ENCODE measurements at places on chromosomes 16 and 17. TPM values are rescaled to one million over a fixed set of nuclear protein-coding genes. Genes with fewer than 3 reads are reported as not detected.

The FBRS gene
- 63.4 TPM for total RNA-seq

GRCh38 chr17:2070241-2071023 is 15.5 kb downstream of the HIC1 start:
- DNase-seq: no peak
- H3K36me3 ChIP-seq: peaks cover 33% of the 10 kb centered on the region
- peak overlapping the region; percentile 84 for H3K27ac ChIP-seq
- H3K4me3 ChIP-seq: no peak overlapping the region
- H3K4me1 ChIP-seq: peaks cover 73% of the 10 kb centered on the region

DNA sequence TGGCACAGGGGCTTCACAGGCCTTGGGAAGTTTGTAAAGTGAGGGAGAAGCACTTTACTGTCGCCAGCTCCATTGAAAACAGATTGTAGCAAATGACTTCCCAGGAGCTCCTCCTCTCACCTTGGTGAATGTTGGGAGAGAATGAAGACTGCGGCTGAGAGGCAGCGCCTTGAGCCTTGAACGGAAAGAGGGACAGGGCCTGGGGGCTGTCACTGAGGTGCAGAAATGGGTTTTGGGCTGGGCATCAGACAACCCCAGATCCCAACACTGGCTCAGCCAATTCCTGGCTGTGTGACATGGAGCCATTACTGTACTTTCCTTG is 603 bp upstream of the MRTFB start:
- no peak for DNase-seq
- peak overlapping the region; percentile 95 for H3K4me3 ChIP-seq
- H3K27me3 ChIP-seq: no peaks in the 10 kb centered on the region
- peak overlapping the region; percentile 82 for H3K27ac ChIP-seq
- peaks cover 30% of the 10 kb centered on the region for H3K4me1 ChIP-seq

DNA sequence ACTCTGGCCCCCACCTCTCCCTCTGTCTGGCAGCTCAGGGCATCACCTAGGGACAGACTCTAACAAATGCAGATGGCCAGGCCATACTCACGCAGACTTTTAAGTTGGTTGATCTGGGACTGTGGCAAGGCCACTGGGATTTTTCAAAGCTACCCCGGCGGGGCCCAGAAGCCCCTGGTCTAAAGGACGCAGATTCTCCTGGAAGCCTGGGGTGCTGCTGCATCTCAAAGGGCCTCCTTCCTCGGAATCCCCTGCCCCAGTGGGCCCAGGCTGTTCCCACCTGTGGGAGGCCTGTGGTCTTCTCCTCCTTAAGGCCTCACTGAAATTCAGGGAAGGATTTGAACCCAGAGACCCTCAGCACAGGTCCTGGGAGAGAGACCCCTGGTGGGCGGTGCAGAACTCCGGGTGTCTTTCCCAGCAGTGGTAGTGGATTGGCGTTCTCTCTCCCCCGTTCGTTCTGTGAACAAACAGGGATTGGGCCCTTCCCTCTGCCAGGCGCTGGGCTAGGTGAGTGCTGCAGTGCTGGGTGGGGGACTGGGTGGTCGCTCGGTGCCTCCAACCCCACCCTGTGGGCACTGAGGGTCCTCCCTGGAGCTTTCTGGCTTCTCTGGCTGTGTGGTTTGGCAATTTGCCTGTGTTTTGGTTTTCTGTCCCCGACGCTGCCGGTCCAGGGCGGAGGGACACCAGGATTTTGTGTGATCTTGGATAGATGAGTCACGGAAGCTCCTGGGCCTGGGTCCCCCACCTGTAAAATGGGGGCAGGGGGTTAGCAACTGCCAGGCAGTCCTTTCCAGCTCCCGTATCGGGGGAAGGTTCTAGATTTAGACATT is 160.5 kb upstream of the GSE1 start:
- H3K4me3 ChIP-seq: no peak overlapping the region
- no peak for DNase-seq
- H3K4me1 ChIP-seq: peaks cover 16% of the 10 kb centered on the region
- no peaks in the 10 kb centered on the region for H3K36me3 ChIP-seq
- no peaks in the 10 kb centered on the region for H3K27me3 ChIP-seq

DNA sequence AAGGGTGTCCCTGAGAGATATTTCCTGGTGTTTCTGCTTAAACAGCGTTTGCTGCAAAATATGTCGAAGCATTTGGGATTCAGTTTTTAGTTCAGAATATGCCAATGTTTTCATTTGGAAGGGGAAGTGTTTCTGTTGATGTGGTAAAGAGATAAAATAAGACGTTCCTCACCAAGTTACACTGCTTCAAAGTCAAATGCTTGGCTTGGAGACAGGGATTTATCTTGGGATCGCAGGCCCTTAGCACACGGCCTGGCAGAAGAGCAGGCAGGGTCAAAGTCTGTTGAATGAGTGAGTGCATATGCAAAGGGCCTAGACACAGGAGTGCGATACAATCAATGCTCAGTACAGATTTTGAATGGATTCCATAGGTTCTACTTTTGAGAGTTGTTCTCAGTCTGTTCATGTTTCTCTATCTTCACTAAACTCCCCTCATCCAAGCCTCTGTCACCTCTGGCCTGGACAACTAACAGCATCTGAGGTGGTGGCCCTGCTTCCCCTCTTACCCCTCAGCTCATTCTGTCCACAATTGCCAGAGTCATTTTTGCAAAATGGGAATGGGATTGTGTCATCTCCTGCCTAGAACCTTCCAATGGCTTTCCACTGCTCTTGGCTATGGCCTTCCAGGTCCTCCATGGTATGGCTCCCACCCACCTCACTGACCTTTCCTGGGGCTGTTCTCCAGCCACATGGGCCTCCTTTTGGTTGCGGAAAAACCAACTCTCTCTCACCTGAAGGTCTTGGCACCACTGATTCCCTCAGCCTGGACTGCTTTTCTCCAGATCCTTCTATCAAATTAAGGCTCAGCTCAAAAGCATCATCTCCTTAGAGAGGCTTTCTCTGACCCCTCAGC is 3.2 kb downstream of the DEXI start:
- peaks cover 90% of the 10 kb centered on the region for H3K4me1 ChIP-seq
- peak overlapping the region; percentile 78 for H3K4me3 ChIP-seq
- DNase-seq: no peak
- H3K27ac ChIP-seq: peak overlapping the region; percentile 90

DNA sequence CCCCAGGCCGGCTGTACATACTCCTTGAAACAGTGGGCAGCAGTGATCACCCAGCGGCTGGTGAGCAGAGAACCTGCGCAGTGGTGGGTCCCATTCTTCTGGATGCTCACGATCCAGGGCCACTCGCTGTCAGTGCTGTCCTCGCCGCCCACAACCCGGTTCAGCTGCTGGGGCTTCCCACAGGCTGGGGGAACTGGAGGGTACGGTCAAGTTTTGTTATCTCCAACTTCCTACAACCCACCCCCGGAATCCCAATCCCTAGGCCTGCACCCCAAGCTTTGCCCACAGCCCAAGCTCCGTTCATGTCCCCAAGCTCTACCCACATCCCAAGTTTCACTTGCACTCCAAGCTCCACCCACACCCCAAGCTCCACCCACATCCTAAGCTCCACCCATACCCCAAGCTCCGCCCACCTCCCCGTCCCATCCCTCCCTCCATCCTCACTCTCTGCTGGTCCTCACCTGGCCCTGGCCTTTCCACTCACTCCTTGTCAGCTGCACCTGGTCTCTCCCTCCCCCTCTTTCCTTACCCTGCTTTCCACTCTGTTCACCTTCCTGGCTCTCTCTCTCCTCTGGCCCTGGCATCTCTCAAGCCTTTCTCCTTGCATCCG is 1.8 kb downstream of the PRSS22 start:
- no peak for DNase-seq
- no peaks in the 10 kb centered on the region for H3K36me3 ChIP-seq
- H3K4me1 ChIP-seq: peaks cover 13% of the 10 kb centered on the region

DNA sequence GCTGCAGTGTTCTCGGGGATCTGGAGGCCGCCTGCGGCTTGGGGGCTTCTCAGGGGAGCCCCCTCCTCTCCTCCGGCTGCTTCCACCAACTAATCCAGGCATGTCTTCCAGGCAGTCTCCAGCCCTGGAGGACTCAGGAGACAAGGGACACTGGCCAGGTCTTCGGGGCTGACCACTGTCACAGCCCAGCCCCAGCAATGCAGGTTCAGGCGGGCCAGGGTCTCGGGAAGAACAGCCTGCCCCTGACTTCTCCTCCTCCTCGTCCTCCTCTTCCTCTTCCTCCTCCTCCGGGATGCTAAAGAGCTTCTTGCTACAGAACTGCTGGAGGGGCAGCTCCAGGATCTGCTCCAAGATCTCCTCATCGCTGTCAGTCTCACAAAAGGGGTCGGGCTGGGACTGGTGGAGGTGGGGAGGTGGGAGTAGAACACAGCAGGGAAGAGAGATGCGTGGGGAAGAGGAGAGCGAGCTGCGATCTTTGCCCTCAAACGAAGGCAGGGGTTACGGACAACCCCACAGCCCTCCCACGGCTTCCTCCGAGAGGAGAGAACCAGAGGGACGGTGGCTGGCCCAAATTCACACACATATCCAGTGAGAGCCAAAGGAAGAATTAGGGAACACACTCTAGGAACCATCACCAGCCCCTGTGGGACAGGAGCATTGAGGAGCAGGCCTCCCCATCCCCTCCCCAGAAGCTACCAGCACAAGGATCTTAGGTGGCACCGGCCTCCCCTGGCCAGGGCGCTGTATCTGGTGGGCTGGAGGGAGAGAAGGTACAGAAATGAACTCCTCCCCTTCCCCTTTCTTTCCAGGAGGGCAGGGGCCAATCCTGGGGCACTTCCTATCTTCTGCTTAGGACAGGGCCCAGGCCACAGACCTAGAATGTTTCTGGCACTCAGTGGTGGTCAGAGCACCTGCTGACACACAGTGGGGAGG is 19.3 kb downstream of the TSPOAP1 start:
- no peaks in the 10 kb centered on the region for H3K4me1 ChIP-seq
- H3K27ac ChIP-seq: no peak overlapping the region
- no peaks in the 10 kb centered on the region for H3K27me3 ChIP-seq
- DNase-seq: peak; percentile 89
- peaks cover 20% of the 10 kb centered on the region for H3K36me3 ChIP-seq

The CRISPLD2 gene
- total RNA-seq: 230 TPM

The BAIAP2 gene
- 54.5 TPM for total RNA-seq

- H3K27me3 ChIP-seq: no peaks in the 10 kb centered on the region
- no peak overlapping the region for H3K4me3 ChIP-seq
- no peaks in the 10 kb centered on the region for H3K36me3 ChIP-seq
- no peak for DNase-seq
- H3K4me1 ChIP-seq: peaks cover 19% of the 10 kb centered on the region
Observed at GRCh38 chr17:27462714-27463113, 6.5 kb downstream of the KSR1 start.

The METRNL gene
- total RNA-seq: 124 TPM

DNA sequence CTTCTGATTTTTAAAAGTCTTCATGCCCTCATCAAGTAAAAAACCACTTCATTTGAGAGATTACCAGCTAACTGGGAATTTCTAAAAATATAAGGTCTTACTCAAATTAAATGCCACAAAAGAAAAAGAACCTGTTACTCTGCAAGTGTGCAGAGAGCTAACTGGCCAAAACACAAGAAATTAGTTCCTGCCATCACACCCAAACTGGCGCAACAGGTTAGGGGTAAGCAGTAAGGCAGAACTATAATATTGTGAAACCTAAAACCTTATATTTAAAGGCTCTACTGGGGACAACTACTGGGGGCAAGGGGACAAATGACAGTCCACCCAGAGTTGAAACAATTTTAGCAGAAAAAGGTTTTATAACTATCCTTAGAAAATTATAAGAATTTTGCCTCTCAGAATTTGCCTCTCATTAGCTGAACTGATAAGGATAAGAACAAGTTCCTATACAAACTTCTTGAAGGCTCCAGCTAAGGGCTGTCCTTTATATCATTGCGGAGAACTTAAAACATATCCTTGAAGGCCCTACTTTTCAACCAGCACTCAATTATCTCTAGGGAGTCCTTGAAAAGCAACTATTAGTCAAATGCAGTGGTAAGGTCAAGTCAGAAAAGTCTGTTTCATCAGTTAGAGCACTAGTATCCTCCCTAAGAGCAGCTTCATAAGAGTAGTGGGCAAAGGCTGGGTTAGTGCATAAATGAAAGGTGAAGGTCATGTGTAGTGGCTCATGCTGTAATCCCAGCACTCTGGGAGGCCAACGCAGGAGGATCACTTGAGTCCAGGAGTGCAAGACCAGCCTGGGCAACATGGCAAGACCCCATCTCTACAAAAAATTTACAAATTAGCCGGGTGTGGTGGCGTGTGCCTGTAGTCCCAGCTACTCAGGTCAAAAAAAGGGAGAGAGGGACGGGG is 31.5 kb downstream of the SMURF2 start:
- H3K27ac ChIP-seq: no peak overlapping the region
- H3K36me3 ChIP-seq: no peaks in the 10 kb centered on the region
- H3K27me3 ChIP-seq: no peaks in the 10 kb centered on the region

- H3K36me3 ChIP-seq: no peaks in the 10 kb centered on the region
- DNase-seq: peak; percentile 42
- no peak overlapping the region for H3K27ac ChIP-seq
Observed at GRCh38 chr17:5588584-5588983, 4.3 kb upstream of the NLRP1 start.

GRCh38 chr17:40914075-40914855 is 23.2 kb downstream of the KRT23 start:
- H3K4me3 ChIP-seq: no peak overlapping the region
- DNase-seq: no peak
- no peak overlapping the region for H3K27ac ChIP-seq
- H3K4me1 ChIP-seq: peaks cover 29% of the 10 kb centered on the region

DNA sequence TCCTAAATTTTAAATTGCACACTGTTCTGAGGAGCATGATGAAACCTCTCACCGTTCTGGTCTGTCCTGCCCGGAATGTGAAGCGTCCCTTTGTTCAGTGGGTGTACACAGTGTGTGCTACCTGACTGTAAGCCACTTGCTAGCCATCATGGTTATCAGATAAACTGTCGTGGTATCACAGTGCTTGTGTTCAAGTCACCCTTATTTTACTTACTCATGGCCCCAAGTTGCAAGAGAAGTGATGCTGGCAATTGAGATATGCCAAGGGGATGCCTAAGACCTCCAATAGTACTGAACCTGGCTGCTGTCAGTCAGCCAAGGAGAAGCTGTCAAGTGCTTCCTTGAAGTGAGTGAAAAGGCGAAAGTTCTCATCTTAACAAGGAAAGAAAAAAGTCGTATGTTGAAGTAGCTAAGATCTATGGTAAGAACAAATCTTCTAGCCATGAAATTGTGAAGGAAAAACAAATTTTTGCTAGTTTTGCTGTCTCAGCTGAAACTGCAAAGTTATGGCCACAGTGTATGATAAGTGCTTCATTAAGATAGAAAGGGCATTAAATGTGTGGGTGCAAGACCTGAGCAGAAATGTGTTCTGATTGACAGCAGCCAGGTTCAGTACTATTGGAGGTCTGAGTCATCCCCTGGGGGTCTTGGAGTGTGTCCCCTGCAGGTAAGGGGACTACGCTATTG is 5.8 kb downstream of the PIK3R6 start:
- no peaks in the 10 kb centered on the region for H3K36me3 ChIP-seq
- H3K27me3 ChIP-seq: no peaks in the 10 kb centered on the region
- no peak for DNase-seq
- H3K4me3 ChIP-seq: no peak overlapping the region
- H3K4me1 ChIP-seq: peaks cover 7% of the 10 kb centered on the region
- no peak overlapping the region for H3K27ac ChIP-seq

The KCNJ2 gene
- total RNA-seq: 11.2 TPM

All from esophagus muscularis mucosa (tissue), 4 donors.